ENCODE measurements at places on chromosomes 7 and 10. TPM values are rescaled to one million over a fixed set of nuclear protein-coding genes. Genes with fewer than 3 reads are reported as not detected.

Gene FXYD4
- not detected for total RNA-seq

Gene PILRB
- total RNA-seq = 86.5 TPM

Gene ATG9B
- total RNA-seq = 0.27 TPM

GRCh38 chr10:21160116-21160515 lies 263.0 kb upstream of the NEBL start:
- peak overlapping the region; percentile 84 for H3K27ac ChIP-seq
- no peaks in the 10 kb centered on the region for H3K27me3 ChIP-seq
- no peak overlapping the region for H3K4me3 ChIP-seq
- peaks cover 27% of the 10 kb centered on the region for H3K4me1 ChIP-seq

DNA sequence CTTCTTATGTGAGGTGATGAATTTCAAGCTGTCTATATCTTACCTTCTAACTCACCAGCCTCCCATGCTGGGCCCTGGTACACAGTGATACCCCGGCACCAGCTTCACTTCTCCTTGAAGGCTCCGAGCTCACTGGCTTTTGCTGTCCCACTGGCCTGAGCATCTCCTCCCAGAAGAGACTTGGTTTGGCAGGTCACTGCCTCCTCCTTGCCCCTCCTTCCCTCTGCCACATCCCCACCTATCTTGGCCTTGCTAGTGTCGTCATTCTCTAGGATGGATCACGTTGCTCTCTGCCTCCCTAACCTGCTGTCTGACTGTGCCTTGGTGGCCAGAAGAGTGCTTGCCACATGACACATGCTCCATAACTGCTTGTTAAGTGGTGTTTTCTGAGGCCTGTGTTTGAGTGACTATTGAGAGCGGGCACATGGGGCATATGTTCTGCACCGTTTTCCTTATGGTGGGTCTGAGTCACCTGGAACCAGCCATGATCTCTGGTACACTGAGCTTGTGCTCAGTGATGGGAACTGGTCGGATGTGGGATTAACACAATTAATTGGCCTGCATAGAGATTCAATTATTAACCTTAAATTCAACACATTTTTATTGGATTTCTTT lies 86.5 kb downstream of the TMEM178B start:
- H3K4me1 ChIP-seq = peaks cover 16% of the 10 kb centered on the region
- no peak overlapping the region for H3K27ac ChIP-seq
- H3K27me3 ChIP-seq = no peaks in the 10 kb centered on the region
- no peaks in the 10 kb centered on the region for H3K36me3 ChIP-seq
- DNase-seq = no peak

GRCh38 chr10:73962386-73962785 lies 35.5 kb upstream of the VCL start:
- no peak overlapping the region for H3K4me3 ChIP-seq
- peaks cover 9% of the 10 kb centered on the region for H3K4me1 ChIP-seq
- H3K27me3 ChIP-seq = no peaks in the 10 kb centered on the region
- H3K27ac ChIP-seq = no peak overlapping the region
- no peak for DNase-seq

GRCh38 chr7:477626-478220 lies 41.9 kb downstream of the PDGFA start:
- no peaks in the 10 kb centered on the region for H3K4me1 ChIP-seq
- H3K36me3 ChIP-seq = no peaks in the 10 kb centered on the region
- H3K27ac ChIP-seq = no peak overlapping the region
- H3K4me3 ChIP-seq = no peak overlapping the region
- no peak for DNase-seq
- H3K27me3 ChIP-seq = no peaks in the 10 kb centered on the region
